ENCODE measurements at places on chromosomes 3 and 15. TPM values are rescaled to one million over a fixed set of nuclear protein-coding genes. Genes with fewer than 3 reads are reported as not detected.

The SAMMSON gene
- not detected for total RNA-seq

DNA sequence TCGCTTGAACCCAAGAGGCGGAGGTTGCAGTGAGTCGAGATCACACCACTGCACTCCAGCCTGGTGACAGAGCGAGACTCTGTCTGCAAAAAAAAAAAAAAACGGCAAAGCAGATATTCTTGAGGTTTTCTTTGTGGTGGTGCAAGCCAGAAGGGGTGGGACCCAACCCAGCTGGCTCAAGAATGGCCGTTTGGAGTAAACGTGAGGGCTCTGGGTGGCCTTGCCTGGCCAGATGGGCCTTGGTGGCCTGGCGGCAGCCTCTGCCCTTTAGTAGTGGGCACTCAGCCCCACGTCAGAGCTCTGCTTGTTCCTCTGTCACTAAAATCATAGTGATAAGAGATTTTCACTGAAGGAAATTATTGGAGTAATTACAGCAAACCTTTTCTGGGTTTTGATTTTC lies 50.5 kb downstream of the ATP1B3 start:
- DNase-seq, result no peak

DNA sequence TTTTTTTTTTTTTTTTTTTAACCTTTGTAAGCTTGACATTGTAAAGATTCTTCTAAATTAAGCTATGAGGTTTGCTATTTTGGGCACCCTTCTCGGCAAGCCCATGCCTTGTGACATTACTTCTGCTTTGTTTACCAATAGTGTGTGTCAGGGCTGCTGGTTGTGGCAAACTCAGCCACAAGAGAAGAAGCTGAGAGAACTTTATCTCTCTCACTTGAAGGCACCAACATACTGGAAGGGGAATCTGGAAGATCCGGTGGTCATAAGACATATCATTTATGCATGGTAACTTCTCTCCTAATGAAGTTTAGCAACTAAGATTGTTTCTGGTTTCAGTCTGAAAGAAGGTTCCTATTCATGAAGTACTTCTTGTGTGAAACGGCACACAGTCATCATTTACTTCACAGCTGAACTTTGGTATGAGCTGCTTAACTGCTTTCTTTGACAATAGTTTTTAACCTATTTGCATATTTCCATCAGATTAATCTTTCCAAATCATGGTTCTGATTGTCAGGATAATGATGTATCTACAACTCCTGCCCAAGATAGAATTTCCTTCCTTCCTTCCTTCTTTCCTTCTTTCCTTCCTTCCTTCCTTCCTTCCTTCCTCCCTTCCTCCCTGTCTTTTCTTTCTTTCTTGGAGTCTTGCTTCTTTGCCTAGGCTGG lies 189.3 kb downstream of the NFKBIZ start:
- no peak for DNase-seq

GRCh38 chr15:32687556-32687955 lies 30.2 kb upstream of the GREM1 start:
- DNase-seq, result no peak

GRCh38 chr15:93223803-93224202 lies 134.8 kb upstream of the RGMA start:
- DNase-seq, result no peak

The ACAN gene
- not detected for total RNA-seq

- DNase-seq, result peak; percentile 52
Observed at GRCh38 chr15:52567871-52568600, 794 bp downstream of the ARPP19 start.

The AQP9 gene
- total RNA-seq, result not detected

DNA sequence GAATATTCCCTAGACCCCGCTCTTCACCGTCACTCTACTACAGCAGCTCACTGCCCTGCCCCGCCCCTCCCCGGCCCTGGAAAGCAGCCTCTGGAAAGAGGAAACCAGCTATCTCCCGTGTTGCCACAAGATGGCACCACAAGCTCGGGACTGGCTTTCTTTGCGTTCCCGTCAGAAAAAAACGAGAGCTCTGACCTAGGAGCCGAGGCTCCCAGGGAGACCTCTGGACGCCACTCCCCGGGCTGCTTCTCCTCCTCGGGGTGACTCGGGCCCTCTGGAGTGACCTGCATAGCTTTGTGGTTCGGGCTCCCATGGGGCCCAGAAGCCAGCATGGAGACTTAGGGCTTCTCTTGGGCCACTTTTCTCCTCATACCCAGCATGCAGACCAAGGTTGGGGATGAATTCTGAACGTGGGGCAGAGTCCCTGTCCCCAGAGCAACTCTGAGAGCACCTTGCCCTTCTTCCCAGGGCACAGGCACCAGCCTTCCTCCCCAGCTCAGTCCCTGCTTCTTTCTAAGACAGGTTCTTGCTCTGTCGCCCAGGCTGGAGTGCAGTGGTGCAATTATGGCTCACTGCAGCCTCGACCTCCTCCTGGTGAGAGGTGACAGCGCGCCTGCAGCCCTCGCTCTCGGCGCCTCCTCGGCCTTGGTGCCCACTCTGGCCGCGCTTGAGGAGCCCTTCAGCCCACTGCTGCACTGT lies 19.0 kb downstream of the STOML1 start:
- DNase-seq, result peak; percentile 84
